Adrenal gland (tissue), 19 donors: ENCODE measurements at places on chromosomes 7 and 10. TPM values are rescaled to one million over a fixed set of nuclear protein-coding genes. Genes with fewer than 3 reads are reported as not detected.
A peak's percentile ranks its signal among the peaks of the same experiment; 100 is the strongest.

GRCh38 chr7:20795361-20795760 lies 8.7 kb upstream of the SP8 start:
- peaks cover 8% of the 10 kb centered on the region for H3K4me1 ChIP-seq
- no peak for DNase-seq
- peaks cover 85% of the 10 kb centered on the region for H3K27me3 ChIP-seq
- H3K27ac ChIP-seq: no peak overlapping the region
- H3K36me3 ChIP-seq: no peaks in the 10 kb centered on the region

DNA sequence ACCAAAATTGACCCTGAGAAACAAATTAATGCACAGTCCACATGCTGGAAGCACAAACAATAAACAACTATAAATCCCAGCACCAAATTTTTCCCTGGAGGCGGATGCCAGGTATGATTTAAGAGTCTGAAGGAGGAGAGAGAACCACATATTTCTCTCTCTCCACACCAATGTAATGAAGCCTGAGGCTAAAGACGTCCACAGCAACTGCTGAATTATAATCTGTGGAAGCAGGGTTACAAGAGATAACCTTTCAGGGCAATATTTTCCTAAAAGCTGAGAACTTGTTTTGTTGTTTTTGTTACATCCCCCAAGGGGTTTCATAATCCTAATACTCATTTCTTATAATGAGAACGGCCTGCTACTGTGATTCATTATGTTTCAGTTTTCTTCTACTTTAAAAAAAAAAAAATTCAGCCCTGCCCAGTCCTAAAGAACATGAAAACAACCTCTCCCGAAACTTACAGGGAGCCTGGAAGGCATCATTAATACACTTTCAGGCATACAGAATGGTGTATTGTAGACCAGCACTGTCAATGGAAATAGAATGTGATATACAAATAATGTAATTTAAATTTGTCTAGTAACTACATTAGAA lies 48.5 kb upstream of the ABLIM1 start:
- H3K36me3 ChIP-seq: no peaks in the 10 kb centered on the region
- DNase-seq: no peak
- H3K4me3 ChIP-seq: no peak overlapping the region
- no peaks in the 10 kb centered on the region for H3K27me3 ChIP-seq
- no peak overlapping the region for H3K27ac ChIP-seq

ZMIZ2 gene
- total RNA-seq: 7.9 TPM

- H3K27me3 ChIP-seq: peaks cover 6% of the 10 kb centered on the region
- no peak overlapping the region for H3K4me3 ChIP-seq
- no peaks in the 10 kb centered on the region for H3K4me1 ChIP-seq
- no peak overlapping the region for H3K27ac ChIP-seq
- DNase-seq: no peak
- no peaks in the 10 kb centered on the region for H3K36me3 ChIP-seq
These were observed 104.6 kb upstream of the CACNA2D1 start for GRCh38 chr7:82548141-82548688.

DNA sequence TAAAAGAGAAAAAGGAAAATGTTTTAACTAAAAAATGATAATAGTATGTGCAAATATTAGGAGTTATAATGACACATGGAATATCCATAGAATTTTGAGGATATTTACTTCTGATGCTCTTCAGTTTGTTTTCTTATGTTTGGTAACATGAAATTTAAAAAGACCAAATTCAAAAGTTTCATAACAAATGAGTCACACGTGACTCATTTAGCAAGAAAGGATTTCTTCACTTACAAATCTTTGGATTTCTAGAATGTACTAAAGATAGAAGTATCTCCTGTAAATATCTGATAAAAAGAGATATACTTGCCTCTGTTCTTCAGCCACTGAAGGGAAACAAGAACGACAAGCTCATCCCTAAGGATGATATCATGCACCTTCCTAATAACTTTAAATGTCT lies 774.5 kb upstream of the LRRTM3 start:
- H3K27ac ChIP-seq: no peak overlapping the region
- no peaks in the 10 kb centered on the region for H3K36me3 ChIP-seq
- no peak overlapping the region for H3K4me3 ChIP-seq
- DNase-seq: no peak

DNA sequence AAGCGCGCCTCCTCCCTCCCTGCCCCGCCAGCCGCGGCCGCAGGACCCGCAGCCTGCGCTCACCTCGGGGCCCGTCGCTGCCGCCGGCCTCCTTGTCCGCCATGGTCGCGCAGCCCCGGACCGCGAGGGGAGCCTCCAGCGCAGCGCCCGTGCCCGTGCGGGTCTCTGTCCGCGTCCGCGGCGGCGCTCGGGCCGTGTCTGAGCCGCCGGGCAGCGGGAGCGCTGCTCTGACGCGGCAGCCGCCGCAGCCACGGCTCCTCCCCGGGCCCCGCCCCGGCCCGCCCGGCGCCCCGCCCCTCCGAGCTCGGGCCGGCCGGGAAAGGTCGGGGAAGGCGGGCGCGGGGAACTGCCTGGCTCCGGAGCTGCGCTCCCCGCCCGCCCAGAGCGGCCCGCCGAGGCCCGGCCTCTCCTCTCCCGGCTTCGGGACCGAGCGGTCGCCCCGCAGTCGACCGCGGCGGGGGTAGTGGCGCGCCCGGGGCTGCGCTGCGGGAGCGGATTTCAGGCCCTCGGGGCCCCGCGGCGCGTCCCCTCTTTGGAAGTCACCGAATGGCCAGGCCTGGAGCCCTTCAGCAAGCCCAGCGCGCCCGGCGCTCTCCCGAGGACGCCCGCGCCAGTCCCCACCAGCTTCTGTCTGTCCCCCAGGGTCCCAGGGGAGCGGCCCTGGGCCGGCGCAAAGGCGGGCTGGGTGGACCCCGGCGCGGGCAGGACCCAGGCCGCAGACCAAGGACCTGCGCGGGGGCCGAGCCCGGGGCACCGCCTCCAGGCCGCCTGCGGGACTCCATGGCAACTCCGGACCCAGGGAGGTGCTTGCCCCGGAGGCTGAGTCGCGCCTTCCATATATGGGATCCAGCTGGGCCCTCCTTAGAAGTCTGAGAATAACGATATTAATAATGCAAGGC lies at the start of gene HSPA12A:
Gene HSPA12A (minus strand): TSS at position 200 of the 899 bp plus-strand sequence. CDS start 97 bp downstream, at position 103.
- peak; percentile 86 for DNase-seq
- H3K36me3 ChIP-seq: no peaks in the 10 kb centered on the region
- H3K4me1 ChIP-seq: peaks cover 26% of the 10 kb centered on the region
- H3K27ac ChIP-seq: peak within 1 kb of the TSS; percentile 98
- H3K27me3 ChIP-seq: no peaks in the 10 kb centered on the region

DNA sequence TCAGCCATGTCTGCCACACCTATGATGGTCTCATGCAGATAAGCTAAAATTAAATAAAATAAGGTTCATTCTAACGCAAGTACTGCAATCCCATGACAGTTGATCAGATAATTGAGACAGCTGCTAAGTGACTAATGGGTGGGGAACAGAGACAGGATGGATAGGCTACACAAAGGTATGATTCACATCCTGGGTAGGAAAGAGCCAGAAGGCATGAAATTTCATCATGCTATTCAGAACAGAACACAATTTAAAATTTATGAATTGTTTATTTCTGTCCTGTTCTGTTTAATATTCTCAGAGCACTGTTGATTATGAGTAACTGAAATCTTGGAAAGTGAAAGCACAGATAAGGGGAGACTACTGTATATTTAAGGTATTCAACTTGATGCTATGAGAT lies 381.8 kb upstream of the SORCS1 start:
- DNase-seq: no peak
- no peaks in the 10 kb centered on the region for H3K36me3 ChIP-seq
- no peak overlapping the region for H3K4me3 ChIP-seq
- no peak overlapping the region for H3K27ac ChIP-seq
- no peaks in the 10 kb centered on the region for H3K4me1 ChIP-seq

FXYD4 gene
- not detected for total RNA-seq

DNA sequence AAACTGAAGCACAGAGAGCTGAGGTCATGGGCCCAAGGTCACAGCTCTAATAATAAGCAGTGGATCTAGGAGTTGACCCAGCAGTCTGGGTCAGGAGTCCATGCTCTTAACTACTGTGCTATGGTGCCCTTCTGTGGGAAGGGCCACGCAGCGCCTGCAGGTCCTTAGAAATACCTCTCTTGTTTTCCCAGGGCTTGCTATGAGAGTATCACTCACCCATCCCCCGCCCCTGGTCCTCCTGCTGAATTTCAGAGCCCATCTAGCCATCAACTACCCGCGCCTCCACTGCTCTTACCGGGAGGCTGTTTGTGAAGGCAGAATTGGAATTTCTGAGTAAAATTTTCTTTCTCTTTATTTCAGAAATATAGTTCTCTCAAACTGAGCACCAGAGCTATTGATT lies 27.3 kb upstream of the CRHR2 start:
- H3K27ac ChIP-seq: no peak overlapping the region
- no peak for DNase-seq
- H3K4me3 ChIP-seq: no peak overlapping the region

DNA sequence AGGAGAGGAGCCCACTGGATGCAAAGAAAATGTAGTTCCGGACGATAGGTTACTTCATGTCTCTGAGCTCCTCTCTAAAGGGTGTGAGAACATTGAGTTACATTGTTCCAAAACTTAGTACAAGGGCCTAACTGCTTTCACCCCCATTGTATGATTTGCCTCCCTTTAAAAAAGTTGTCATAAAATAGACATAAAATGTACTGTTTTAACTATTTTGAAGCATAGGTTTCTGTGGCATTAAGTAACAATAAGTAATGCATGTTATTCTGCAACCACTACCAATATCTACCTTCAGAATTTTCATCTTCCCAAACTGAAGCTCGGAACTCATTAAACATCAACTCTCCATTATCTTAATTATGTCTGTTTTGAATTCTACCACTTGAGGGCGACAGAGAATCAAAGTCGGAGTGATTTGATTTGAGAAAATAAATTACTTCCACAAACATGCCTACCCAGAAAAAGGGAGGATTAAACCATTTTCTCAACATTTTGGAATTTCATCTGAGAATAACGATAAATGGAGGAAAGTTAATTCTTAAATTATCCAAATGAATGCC lies 2.7 kb downstream of the IGFBP1 start:
- no peaks in the 10 kb centered on the region for H3K36me3 ChIP-seq
- H3K27ac ChIP-seq: no peak overlapping the region
- H3K27me3 ChIP-seq: peaks cover 27% of the 10 kb centered on the region
- H3K4me3 ChIP-seq: no peak overlapping the region
- DNase-seq: no peak
- H3K4me1 ChIP-seq: no peaks in the 10 kb centered on the region

MCM10 gene
- 0.17 TPM for total RNA-seq

AIMP2 gene
- 45.3 TPM for total RNA-seq
